ENCODE measurements at places on chromosomes 6 and 20.
A peak's percentile ranks its signal among the peaks of the same experiment; 100 is the strongest.

- DNase-seq, result no peak
Measured at GRCh38 chr6:158959552-158959951, 40.5 kb downstream of the RSPH3 start.

DNA sequence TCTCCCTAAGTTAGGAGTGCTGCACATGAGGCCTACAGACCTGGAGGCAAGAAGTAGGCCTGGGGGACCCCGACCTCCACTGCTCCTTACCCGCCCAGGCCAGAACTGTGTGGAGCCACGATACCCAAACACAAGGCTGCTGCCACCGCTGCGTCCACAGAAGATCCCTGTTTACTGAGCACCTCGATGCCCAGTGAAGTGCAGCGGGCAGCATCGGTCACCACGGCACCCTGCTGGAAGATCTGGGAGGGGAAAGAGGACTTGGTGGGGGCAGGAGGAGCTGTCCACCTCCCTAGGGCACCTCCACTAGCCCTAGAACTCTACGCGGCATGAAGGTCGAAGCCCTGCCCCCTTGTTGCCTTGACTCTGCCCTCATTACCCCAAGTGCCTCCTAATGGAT, 9.9 kb downstream of the GGT7 start:
- no peak for DNase-seq

DNA sequence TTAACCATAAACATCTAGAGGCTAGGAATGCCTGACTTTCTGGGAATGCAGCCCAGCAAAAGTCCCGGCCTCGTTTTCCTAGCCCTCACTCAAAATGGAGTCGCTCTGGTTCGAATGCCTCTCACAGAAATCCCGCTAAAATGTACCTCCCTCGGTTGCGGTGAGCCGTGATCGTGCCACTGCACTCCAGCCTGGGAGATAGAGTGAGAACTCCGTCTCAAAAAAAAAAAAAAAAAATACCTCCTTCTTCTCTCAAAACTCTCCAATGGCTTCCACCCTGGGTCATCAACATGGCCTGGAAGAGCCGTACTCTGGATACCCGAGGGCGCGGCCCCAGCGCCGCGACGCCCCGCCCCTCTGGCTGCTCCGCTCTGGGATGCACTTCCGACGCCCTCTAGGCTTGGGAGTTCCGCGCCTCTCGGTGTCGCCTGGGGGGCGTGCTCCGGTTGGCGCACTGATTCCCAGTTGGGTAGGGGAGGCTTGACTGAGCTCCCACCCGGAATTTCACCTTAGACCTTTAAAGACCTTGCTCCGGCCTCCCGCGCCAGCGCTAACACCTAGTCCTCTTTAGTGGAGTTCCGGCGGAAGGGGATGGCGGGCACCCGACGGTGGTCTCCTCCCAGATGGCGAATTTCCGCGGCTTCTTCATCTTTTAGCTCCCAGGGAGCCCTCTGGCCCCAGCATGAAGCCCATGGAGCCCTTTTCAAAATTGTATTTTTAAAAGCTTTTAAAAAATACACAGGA, 12.3 kb downstream of the HMGN4 start:
- DNase-seq, result peak; percentile 86

DNA sequence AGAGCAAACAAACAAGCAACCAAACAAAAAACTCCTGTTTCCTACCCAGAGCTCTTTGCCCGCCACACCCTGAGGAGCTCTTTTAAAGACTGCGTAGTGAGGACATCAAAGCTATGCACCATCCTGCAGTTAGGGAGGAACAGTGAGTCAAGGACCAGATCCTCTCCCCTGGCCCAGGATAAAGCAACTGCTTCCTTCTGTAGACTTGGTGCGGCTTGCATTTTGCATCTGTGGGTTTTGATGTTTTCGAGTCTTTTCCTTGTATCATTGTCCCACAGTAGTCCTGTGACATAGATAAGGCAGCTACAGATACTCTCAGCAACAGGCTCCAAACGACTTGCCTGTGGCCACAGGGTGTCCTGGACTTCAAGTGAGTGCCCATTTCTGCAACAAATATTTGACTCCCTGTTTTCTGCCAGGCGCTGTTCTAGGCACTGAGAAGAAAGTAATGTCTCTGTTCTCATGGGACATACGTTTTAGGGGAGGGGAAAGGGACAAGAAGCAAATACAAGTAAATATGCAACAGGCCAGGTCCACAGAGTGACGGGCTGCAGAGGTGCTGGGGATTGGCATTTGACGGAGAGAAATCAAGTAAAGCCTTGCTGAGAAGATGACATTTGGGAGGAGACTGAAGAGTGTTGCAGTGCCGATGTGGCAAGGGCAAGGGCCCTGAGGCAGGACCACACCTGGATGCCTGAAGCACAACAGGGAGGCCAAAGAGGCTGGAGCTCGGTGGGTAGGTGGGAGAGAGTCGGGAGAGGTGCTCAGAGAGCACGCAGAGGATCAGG, 35.9 kb upstream of the MAP3K4 start:
- peak; percentile 27 for DNase-seq

DNA sequence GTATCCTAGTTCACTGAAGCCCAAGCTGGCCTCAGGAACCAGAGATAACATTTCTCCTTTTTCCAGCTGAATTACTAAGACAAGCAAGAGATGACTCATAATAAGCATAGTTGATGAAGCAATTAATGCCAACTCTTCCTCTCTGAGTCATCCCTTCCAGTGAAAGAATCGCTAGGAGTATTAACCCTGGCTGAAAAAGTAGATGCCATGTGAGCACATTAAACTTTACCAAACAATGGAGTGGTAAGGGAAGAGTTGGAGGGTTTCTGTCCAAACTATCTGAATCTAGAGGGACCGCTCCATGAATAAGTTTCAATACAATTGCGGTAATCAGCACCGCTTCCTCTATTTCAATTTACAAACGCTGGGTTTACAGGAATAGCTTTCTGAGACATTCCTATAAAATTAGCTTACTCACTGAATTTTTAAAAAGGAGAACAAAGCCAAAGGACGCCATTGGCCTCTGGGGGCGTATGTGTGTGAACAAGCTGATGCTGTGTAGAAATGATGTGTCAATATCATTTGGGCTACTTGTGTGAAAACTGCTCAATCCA, 48.3 kb downstream of the ATXN1 start:
- peak; percentile 84 for DNase-seq

DNA sequence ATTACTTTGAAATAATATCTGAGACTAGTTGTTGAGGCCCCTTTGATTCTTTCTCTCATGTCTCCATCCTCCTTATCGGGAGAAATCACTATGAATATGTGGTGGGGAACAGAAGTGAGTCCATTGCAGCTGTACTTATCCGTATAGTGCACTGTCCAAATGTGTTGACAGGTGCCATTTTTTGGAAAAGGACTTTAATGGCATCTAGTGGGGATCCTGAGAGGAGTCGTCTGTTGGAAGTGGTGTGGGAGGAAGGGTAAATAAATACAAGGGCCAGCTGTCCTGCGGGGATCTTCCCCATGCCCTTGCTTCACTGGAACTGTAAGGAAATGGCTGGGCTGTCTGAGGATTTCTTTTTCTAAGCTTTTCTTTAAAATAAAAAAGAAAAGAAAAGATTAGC, 19.4 kb downstream of the TPX2 start:
- DNase-seq, result no peak
